NCI-H460 (cell line): ENCODE measurements at places on chromosomes 5 and 9.

DNA sequence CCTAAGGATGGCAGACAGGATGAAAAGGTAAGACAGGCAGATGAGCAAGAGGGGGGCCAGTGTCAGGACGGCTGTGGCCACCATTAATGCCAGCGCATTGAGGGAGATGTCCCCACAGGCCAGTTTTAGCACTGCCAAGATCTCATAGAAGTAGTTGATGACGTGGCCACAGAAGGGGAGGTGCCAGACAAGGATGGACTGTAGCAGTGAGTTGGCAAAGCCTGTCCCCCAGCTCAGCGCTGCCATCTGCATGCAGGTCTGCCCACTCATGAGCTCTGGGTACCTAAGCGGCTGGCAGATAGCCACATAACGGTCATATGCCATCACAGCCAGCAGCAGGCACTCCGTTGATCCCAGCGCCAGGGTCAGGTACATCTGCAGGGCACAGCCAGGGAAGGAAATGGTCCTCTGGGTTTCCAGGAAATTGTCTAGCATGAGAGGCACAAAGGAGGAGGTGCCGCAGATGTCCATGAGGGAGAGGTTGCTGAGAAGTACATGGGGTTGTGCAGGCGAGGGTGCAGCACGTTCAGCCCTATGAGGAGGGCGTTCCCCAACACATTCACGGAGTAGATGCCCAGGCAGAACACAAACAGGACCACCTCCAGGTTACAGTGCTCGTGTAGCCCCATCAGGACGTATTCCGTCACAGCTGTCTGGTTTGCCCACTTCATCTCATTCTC, 10.8 kb downstream of the OR13J1 start:
- no peak for DNase-seq

DNA sequence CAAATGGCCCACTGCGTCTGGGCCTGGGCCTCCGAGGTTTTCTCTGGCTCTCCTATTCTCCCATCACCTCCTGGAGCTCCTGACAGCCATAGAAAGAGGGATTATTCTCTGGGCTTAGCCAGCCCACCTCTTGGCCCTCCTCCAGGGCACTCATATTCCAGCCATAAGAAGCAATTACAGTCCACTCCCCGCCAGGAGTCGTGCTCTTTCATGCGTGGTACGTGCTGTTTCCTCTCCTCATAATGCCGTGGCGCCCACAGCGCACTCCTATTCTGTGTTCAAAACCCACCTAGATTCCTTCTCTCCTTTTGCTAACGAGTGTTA, 240.8 kb upstream of the ZNF462 start:
- no peak for DNase-seq

GRCh38 chr9:104555521-104555920, 13.4 kb upstream of the OR13C8 start:
- DNase-seq, result no peak

DNA sequence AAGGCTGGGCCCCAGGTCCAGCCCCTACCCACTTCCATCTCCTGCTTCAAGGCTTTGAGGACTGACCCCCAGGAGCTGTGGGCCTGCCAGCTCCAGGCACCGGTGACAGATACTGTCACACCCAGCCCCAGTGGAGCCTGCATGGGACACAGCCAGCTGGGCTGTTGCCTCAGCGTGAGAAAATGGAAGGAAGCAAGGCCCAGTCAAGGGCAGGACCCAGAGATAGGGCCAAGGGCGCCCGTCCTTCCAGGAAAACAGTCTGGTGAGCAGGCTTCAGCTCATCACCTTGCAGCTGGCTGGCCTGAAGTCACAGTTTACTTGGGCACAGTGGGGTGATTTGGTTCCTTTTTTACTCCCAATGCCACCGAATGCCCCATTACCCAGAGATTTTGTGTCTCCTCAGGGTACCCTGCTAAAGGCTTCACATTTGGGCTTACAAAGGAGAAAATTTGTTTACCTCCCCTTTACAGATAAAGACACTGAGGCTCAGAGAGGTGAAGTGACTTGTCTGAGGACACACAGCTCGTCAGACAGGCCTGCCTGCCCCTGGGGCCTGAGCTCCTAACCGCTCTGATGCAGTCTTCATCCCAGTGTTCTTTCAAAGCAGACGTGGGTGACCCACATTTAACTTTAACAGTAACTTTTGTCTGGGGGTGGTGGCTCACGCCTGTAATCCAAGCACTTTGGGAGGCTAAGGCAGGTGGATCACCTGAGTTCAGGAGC, 21.5 kb upstream of the WDR38 start:
- DNase-seq, result no peak

DNA sequence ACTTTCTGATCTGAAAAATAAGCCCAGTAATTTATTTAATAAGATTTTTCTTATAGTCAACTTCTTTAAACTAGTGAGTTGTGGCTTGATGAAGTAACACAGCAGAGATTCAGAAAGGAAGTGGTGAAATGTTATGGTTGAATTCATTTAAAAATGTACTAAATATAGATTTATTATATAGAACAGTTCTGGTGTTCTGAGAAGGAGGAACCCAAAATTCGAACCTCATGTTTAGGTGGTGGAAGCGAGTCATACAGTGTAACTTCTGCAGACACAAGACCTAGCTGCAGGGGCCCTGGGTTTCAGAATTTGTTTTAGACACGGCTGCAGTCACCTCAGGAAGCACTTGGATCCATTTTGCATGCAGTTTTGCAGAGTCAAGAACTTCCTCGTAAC, 188.2 kb downstream of the TRIO start:
- no peak for DNase-seq

- DNase-seq, result no peak
Observed at GRCh38 chr9:134055981-134056461, 11.8 kb downstream of the BRD3 start.

GRCh38 chr5:139926797-139927503, 116.1 kb downstream of the NRG2 start:
- DNase-seq, result no peak

DNA sequence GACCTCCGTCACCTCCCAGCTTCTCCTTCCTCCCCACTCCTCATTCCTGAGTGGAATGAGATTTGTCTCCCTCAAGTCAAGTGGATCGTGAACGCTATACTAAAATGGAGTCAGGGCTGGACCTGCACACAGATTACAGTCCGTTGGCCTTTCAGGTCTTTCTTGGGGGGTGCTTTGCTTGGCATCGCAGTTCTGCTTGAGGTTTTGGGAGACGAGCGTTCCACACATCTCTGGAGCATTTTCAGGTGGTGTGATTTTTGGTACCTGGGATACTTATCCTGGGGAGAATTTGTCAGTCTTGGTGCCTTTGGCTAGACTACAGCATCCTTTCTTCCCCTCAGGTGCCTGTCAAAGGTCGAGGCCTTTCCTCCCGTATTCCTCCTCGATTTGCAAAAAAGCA, 23.8 kb upstream of the POMT1 start:
- no peak for DNase-seq

GRCh38 chr9:14573319-14573718, 119.9 kb downstream of the ZDHHC21 start:
- DNase-seq, result no peak

DNA sequence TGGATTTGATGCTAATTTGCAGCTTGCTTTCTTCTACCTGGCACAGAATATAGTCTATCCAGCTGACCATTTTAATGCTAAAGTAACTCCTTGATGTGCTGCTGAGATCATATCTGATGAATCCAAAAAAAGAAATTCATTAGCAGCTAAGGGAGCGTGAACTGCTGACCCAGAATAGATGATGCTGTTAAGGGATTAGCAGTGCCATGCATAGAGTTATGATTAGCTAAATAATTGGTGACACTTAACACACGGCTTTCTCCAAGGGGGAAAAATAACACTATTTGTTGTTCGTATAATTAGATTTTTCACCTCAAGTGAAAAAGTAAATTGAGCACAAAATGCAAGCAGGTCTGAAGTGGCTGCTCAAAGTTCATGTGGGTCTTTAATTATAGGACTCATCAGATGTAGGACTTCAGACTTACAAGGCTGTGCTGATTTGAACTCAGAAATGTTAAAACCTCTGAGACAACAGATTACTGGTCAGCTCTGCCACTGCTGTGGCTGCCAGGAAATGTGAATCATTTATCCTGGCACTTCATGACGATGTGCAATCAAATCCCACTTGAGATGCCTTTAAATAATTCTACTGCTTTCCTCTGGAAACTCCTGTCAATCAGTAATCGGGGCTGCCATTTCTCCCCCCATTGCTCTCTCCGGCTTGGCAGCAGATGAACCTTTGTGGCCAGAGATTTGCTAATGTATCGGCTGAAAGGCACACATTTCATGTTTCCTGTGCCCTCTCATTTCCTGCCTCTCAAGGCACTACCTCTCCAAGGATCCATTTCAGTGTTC, 291.6 kb upstream of the C9orf72 start:
- DNase-seq, result no peak

DNA sequence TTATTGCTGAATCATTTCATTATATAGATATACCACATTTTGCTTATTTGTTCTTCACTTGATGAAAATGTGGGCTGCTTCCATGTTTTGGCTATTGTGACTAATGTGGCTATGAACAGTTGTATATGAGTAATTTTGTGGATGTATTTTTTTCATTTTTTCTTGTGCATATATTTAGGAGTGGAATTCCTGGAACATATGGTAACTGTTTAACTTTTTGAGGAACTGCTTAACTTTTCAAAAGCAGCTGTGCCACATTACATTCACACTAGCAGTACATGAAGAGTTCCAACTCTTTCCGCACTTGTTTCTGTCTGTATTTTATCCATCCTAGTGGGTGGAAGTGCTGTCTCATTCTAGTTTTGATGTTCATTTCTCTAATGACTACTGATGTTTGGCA, 67.8 kb downstream of the JAK2 start:
- DNase-seq, result no peak

- DNase-seq, result no peak
Observed at GRCh38 chr5:149448831-149449714, 70.0 kb upstream of the IL17B start.

- DNase-seq, result no peak
Observed at GRCh38 chr5:143113461-143113860, 290.0 kb downstream of the NR3C1 start.

DNA sequence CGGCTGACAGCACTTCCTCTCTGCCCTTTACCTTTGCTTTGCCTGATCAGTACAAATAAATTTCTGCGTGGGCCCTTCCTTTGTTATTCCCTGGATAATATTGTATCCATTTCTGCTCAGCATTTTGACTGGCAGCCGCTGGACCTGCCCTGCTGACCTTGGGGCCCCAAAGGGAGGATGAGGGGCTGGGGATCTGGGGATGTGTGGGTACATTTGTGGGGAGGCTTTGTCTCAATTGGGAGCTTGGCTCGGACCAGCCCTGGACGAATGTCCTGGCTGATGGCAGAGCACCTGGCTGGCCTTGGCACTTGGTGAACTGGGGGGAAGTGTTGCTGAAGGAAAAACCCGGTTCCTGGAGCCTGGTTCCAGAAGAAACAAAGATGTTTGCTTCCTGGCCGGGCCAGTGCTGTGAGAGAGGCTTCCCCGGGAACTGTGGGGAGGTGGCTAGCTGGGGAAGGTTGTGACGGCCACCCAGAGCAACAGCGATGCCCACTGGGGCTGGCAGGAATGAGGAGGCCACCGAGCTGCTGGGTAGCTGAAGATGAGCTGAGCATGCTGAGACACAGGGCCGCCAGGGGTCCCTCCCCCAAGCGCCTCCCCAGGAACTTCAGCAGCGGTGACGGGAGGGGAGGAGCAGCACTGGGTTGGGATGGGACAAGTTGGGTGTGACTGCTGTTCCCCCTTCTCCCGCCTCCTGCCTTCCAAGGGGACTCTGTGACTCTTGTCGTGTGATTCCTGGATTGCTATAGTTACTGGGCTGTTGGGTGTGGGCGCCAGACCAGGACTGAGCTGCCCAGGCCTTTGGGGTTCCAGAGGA, 8.4 kb downstream of the LMX1B start:
- no peak for DNase-seq

GRCh38 chr9:70478963-70479641, 64.6 kb upstream of the KLF9 start:
- DNase-seq, result no peak

DNA sequence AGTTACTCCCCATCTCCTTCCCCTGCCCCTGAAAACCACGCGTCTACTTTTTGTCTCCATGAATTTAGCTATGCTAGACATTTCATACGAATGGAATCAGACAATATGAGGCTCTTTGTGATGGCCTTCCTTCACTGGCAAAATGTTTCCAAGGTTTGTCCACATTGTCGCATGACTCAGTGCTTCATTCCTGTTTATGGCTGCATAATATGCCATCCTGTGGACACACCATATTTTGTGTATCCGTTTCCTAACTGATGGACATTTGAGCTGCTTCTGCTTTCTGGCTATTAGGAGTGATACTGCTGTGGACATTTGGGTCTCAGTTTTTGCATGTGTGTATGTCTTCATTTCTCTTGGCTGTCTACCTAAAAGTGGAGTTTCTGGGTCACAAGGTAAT, 14.5 kb downstream of the NTNG2 start:
- DNase-seq, result no peak

GRCh38 chr5:152501294-152501693, 96.2 kb upstream of the NMUR2 start:
- no peak for DNase-seq

DNA sequence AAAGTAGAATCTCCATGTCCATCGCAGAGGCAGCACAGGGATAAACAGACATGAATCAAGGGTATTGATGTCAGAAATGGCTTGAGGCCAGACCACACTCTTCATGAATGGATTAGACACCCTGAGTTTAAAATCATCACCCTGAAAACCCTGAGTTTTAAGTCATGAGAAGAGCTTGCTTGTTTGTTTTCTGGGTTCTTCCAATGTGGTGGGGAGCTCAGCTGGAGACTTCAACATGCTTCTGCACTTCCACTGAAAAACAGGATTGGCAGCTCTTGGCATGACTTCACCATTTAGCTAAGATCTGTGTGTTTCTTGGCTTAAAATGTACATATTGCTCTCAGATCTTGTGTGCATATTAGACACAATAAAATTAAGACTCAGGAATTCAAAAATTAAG, 9.8 kb downstream of the GCNT4 start:
- DNase-seq, result no peak

GRCh38 chr5:10671041-10672008, 89.7 kb downstream of the DAP start:
- DNase-seq, result no peak

DNA sequence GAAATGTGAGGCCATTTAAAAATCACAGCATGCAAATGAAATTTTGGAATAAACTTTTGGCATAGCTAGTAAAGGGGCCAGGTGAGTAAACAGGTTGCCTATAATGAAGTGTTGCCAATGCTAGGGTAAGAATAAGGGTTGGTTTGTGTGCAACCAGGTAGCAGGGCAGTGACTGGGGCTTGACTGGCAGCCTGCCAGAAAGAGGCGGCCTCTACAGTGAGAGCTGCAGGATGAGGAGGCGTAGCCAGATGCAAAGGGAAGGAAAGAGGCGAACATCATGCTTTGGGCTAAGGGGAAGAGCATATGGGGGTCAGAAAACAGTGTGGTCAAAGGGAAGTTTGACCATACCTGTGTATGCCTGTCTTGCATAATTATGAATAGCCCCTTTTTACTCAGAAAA, 70.6 kb downstream of the MAST4 start:
- DNase-seq, result no peak
